ENCODE measurements at places on chromosomes 4 and X.

GRCh38 chr4:1793496-1793840 is 375 bp downstream of the FGFR3 start:
- peaks cover 17% of the 10 kb centered on the region for H3K4me1 ChIP-seq
- DNase-seq = no peak
- H3K27ac ChIP-seq = no peak overlapping the region
- peak overlapping the region; percentile 55 for H3K4me3 ChIP-seq

DNA sequence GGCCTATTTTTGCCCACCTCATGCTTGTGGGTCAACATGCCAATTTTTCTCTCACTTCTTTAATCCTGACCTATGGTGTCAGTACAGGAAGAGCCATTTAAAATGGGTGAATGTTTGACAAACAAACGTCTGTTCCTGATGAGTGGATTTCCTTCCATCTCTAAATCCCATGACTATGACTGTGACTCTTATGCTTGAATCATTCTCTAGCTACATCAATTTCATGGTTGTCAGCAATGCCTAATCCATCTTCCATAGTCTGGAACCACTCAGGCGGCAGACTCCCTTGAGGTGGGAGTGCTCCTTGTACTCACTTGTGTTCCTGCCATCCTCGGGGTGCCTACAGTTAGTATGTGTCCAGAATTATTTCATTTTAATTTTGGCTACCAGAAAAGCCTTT is 194.9 kb upstream of the RPS6KA3 start:
- no peak overlapping the region for H3K27ac ChIP-seq
- H3K4me3 ChIP-seq = no peak overlapping the region
- no peak for DNase-seq
- H3K4me1 ChIP-seq = no peaks in the 10 kb centered on the region
- H3K36me3 ChIP-seq = no peaks in the 10 kb centered on the region

- no peaks in the 10 kb centered on the region for H3K36me3 ChIP-seq
Observed at GRCh38 chr4:41013746-41014145, 200.6 kb downstream of the APBB2 start.

GRCh38 chr4:118005883-118006282 is 28.4 kb upstream of the NDST3 start:
- H3K27ac ChIP-seq = no peak overlapping the region
- H3K36me3 ChIP-seq = no peaks in the 10 kb centered on the region
- no peak overlapping the region for H3K4me3 ChIP-seq
- no peaks in the 10 kb centered on the region for H3K4me1 ChIP-seq
- H3K27me3 ChIP-seq = no peaks in the 10 kb centered on the region

GRCh38 chr4:179225594-179225993 is 1783.4 kb upstream of the AGA start:
- H3K4me3 ChIP-seq = no peak overlapping the region
- no peaks in the 10 kb centered on the region for H3K4me1 ChIP-seq
- no peak for DNase-seq
- H3K36me3 ChIP-seq = no peaks in the 10 kb centered on the region
- H3K27ac ChIP-seq = no peak overlapping the region

GRCh38 chrX:103215425-103215991 is 600 bp downstream of the BEX4 start:
- H3K4me1 ChIP-seq = no peaks in the 10 kb centered on the region
- no peaks in the 10 kb centered on the region for H3K36me3 ChIP-seq
- peak overlapping the region; percentile 90 for H3K27ac ChIP-seq
- no peak for DNase-seq
- peak overlapping the region; percentile 73 for H3K4me3 ChIP-seq
- no peaks in the 10 kb centered on the region for H3K27me3 ChIP-seq

- no peak overlapping the region for H3K4me3 ChIP-seq
- H3K27me3 ChIP-seq = no peaks in the 10 kb centered on the region
- no peak for DNase-seq
- no peaks in the 10 kb centered on the region for H3K4me1 ChIP-seq
- no peaks in the 10 kb centered on the region for H3K36me3 ChIP-seq
- H3K27ac ChIP-seq = no peak overlapping the region
Observed at GRCh38 chr4:81378386-81378785, 93.3 kb downstream of the RASGEF1B start.

- peaks cover 25% of the 10 kb centered on the region for H3K27me3 ChIP-seq
- no peak overlapping the region for H3K4me3 ChIP-seq
- H3K27ac ChIP-seq = no peak overlapping the region
- no peak for DNase-seq
Observed at GRCh38 chrX:17500145-17500579, 125.2 kb downstream of the NHS start.

DNA sequence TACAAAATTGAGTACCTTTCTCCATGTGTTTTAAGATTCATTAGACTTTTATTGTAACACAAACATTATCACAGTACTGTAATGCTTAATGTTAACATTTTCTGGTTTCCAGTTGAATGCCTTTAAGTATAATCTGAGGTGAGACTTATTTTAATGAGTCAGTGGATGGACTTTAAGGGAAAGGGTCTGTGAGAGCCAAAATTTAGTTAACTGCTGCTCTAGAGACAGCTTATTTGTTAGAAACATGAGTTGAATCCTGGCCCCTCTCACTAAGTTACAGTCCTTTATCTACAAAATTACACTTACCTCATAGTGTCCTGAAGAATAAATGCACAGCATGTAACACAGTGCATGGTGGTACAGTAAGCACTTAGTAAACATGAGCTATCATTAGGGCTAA is 66.0 kb downstream of the PGRMC2 start:
- no peaks in the 10 kb centered on the region for H3K27me3 ChIP-seq
- H3K4me1 ChIP-seq = no peaks in the 10 kb centered on the region
- DNase-seq = no peak
- no peak overlapping the region for H3K27ac ChIP-seq

DNA sequence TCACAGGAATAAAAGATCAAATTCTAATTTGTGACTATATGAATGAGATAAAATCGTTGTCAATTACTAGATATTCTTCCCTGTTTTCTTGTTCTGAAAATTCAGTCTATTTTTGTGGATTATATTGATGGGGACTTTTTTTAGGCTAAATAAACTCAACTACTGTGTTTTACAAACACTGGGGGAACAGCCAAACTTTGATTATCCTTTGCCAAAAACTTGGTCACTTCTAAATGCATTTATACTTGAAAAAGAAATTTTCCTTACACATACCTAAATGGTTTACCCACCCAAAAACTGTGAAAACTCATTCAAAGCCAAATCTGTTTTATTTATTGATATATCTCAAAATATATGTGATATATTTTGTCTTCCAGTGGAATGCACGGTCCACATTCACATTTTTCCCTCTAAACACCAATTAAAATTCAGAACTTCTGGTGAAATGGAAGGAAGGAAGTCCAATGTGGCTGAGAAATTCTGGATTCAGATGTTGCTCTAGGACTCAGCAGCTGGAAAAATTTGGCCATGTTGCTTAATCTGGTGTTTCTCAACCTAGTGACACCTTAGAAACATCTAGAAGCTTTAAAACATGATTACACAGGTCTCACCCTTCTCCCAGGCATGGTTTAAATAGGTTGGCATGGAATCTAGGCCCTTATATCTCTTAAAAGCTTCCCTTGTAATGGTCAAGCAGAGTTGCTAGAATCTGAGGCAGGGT is 28.6 kb upstream of the ARHGAP24 start:
- no peak for DNase-seq
- H3K4me1 ChIP-seq = no peaks in the 10 kb centered on the region
- no peak overlapping the region for H3K4me3 ChIP-seq
- no peak overlapping the region for H3K27ac ChIP-seq
- no peaks in the 10 kb centered on the region for H3K36me3 ChIP-seq
